ENCODE measurements at places on chromosomes 4 and X.

DNA sequence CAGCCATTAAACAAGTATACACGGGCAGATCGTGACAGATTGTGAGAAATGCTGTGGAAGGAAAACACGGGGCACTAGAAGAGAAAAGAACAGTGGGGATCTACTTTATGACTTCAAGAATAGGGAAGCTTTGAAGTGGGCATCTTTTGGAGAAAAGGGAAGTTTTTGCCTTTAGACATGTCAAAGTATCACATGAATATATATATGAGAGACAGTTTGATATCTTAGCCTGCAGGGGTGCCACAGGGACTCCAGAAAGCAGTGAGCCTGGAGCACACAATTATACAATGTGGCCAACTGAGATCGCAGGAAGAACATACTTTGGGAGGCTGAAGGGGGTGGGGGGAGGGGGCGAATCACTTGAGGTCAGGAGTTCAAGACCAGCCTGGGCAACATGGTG, 35.7 kb downstream of the RELL1 start:
- no peak for DNase-seq

DNA sequence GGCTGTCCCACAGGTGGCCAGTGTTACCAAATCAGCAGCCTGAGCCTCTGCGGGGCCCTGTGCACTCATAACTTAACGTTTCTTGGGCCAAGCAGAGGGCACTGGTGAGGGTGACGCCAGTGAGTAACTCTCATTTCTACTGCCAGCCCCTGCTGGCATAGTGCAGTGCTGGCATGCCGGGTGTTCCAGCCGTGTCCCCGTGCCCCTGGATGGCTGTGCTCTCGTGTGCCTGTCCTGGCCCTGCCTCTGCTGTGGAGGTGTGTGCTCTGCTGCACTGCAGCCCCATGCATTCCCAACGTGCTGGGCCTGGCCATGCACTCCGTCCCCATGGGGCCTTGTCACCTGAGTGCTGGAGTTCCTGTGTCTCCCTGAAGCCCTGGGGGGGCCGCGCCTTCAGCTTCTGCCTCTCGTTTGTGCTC, 14.7 kb downstream of the TBC1D14 start:
- no peak for DNase-seq

DNA sequence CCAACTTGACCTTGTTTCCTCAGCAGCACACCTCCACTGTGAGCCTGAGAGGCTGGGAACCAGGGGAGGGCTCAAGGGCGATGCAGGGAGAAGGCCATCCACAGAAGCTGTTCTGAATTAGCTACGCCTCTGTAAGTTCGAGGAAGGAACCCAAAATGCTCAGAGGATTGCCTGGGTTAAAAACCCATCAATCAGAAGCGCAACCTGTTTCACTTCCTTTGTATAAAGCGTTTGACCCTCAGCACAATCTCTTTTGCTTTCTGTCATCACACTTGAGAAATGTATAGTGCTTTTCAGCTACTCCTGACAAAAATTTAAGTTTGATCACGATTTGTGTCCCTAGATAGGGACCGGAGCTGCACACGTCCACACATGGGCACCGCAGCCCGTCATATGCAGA, 48.0 kb upstream of the MAP3K15 start:
- no peak for DNase-seq

GRCh38 chrX:48782795-48783194, 3.6 kb upstream of the GATA1 start:
- no peak for DNase-seq

- DNase-seq = no peak
Measured at GRCh38 chr4:132427125-132427524, 722.0 kb upstream of the PCDH10 start.

- DNase-seq = no peak
Measured at GRCh38 chr4:108861334-108861733, 98.5 kb upstream of the ETNPPL start.

DNA sequence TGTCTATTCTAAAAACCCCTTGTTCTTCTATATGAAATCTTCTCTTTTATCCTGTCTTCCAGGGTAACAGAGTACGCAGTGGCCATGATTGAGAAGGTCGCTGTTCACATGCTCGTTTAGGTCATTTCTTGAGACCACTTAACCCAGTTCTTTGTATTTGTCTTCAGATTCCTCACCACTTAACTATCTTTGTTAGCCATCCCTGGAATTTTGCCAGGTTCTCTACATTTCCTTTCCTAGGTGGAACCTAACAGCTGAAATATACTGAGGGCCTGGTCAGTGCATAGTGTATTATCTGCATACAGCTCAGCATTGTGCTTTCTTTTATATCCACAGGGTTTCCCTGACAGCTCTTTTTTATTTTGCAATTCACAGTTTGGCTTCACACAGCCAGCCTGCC, 148.9 kb upstream of the GALNT7 start:
- no peak for DNase-seq

DNA sequence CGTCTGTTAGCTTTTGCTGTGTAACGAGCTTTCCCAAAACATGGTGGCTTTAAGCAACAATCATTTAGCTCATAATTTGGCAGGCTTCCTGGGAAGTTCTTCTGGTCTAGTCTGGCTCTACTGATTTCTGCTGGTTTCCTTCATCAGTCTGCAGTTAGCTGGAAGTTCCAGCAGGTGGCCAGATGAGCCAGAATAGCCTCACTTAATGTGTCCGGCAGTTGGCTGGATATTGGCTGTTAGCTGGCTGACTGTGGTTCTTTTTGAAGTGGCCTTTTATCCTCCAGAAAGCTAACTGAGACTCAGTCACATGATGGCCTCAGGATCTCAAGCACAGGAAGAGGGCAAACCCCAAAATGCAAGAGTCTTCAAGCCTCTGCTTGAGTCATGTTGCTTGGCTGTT, 34.9 kb downstream of the FTHL17 start:
- DNase-seq = no peak

DNA sequence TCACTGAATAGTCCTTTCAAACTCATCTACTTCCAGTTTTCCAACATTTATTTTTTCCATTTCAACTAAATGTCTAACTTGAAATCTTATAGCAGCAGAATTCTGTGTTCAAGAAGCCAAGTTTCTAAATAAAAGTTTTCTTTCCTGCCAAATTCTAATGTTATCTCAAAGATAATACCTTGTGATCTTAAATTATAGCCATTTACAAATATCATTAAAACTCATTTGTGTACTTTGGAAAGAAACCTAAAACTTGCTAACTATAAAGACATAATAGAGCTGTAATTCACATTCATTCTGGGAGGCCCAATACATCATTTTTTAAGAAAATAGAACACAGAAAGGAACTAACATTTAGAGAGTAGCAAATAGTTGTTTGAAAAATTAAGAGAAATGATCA, 83.9 kb downstream of the MAD2L1 start:
- no peak for DNase-seq

- DNase-seq = no peak
Measured at GRCh38 chr4:8912089-8912455, 40.4 kb upstream of the HMX1 start.

GRCh38 chr4:157706155-157706554, 466.7 kb downstream of the GASK1B start:
- DNase-seq = no peak

GRCh38 chrX:46712764-46713163, 46.2 kb downstream of the SLC9A7 start:
- DNase-seq = no peak

GRCh38 chr4:30953799-30954198, 233.6 kb downstream of the PCDH7 start:
- DNase-seq = no peak

GRCh38 chr4:3384391-3384770, 57.4 kb upstream of the HGFAC start:
- DNase-seq = no peak

DNA sequence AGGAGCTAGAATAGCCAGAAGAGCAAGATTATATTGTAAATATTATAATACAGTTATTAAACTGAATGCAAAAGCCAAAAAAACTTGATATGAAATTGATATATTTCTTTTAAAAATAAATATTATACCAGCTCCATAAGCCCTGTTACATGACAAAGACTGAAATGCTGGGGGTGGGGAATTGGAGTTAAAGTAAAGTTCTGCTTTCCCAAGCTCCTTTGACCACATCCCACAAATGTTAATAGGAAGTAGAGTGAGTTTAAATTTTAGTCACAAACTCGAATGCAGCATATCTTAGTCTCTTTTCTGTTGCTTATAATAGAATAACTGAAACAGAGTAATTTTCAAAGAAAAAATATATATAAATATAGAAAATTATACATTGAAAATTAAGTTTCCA, 46.9 kb upstream of the NFKB1 start:
- DNase-seq = no peak

DNA sequence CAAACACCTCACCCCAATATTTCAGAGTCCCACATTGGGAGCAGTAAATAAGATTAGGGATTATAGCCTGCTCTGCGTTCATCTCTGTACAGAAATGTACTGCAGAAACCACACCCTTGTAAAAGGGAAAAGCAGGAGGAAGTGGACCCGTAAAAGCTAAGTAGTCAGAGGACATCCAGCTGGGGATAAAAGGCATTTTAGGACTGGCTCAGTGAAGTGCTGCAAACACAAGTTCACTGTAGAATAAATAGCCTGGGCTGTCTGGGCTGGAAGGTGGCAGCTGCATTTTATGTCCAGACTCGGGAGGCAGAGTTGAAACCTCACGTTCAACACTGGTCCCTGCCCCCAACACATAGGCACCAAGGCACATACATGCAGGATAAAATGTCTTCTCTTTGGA, 178.7 kb upstream of the FAT1 start:
- no peak for DNase-seq

DNA sequence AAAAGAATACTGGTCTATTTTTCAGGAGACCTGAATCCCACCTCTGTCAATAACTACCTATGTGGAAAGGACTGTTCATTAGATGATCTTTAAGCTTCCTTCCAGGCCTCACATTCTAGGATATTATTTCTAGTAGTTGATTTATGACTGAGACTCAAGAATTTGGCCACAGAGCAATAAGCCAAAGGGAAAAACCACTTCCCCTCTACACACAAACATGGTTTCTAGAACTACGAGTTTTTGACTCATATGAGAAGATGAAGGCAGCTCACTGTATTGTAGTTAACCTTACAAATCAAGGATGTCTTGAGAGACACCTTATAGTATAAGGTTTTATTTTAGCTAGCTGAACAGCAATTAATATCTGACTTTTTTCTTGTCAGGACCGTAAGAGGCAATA, 36.9 kb upstream of the GDPD2 start:
- no peak for DNase-seq

- DNase-seq = no peak
Measured at GRCh38 chrX:139924069-139924695, 8.7 kb downstream of the ATP11C start.

DNA sequence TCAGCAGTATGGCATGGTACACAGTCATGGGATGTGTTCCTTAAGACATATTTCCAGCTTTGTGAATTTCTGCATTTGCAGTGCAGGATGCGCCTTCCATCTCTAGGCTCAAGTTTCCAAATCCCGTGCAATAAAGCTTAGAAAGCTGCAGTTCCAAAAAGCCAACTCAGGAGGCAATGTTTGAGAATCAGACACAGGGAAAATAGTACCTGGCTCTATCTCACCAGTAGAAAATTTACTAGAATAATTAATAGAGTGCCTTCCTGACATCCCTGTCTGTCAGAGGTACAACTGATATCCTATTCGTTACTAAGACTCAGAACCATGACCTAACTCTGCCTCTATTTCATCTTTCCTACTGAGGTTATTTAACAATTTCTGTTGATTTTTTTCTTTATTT, 1333.0 kb downstream of the PCDH19 start:
- DNase-seq = no peak

- no peak for DNase-seq
Measured at GRCh38 chrX:151710457-151710856, 5.4 kb upstream of the FATE1 start.

GRCh38 chr4:186132577-186133242, 28.2 kb downstream of the FAM149A start:
- DNase-seq = no peak

DNA sequence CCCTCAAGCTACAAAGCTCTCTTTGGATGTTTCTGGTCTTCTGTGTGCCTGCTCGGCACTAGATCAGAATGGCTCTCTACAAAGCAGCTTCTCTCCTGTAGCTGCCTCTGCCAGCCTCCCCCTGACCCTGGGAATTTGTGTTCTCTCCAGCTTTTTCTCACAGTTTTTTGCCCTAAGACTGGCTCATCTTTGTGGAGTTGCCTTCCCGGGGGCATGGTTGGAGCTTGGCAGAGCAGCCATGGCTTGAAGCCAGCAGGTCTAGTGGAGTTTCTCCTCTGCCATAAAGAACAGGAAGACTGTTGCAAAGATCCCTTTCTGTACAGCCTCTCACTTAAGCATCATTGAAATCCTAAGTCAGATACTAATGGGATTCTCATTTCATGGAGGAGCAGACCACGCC, 163.3 kb upstream of the MAMLD1 start:
- DNase-seq = no peak

DNA sequence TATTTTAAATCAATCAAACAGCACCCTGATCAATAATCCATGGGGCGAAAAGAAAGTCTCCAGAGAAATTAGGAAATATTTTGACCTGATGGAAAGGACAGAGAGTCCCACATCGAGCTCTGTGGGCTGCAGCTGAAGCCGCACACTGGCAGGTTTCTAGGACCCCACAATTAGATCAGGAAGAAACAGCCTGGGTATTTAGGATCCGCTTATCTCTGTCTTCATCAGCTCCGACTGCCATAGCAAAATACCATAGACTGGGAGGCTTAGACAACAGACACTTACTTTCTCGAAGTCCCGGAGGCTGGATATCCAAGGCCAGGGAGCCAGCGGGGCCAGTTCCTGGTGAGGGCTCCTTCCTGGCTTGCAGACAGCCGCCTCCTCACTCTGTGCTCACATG, 36.4 kb downstream of the CCNQ start:
- DNase-seq = no peak

DNA sequence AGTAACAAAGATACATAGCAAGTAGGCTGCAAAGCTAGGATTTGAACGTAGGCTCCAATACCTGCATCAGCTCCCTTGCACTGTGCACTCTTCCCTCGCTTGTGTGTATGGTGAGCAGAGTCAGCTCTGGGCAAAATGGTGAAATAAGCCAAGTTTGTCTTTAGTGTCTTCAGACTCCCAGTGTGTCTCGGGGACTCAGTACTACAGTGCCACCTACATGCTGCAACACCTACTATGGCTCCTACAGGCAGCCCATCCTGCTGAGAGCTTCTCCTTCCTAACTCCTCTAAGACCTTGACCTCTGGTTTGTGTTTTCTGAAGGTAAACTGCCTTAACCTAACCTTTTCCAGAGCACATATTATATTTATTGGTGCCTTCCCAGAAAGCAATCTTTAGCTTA, 42.5 kb downstream of the RTL9 start:
- no peak for DNase-seq

GRCh38 chrX:39327255-39327654, 526.0 kb downstream of the MID1IP1 start:
- no peak for DNase-seq

Measured in esophagus squamous epithelium (tissue), 5 donors.